GM04503 (cell line): ENCODE measurements at places on chromosomes 13 and 19.
A peak's percentile ranks its signal among the peaks of the same experiment; 100 is the strongest.

DNA sequence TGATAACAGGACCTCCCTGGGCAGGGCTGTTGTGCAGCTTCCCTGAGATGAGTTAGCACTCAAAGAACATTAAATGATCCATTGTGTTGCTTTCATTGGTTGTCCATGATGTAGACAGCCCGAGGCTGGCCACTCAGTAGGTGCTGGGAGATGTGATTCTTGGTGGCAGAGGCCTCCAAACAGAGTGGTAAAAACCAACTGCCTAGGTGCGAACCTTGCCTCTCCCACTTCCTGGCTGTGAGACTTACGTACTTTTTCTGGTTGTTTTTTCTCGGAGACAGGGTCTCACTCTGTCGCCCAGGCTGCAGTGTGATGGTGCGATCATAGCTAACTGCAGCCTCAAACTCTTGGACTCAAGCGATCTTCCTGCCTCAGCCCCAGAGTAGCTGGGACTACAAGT is 6.2 kb downstream of the SARS2 start:
- no peak for DNase-seq

GRCh38 chr19:6576869-6577475 is 14.0 kb downstream of the CD70 start:
- DNase-seq, result no peak

DNA sequence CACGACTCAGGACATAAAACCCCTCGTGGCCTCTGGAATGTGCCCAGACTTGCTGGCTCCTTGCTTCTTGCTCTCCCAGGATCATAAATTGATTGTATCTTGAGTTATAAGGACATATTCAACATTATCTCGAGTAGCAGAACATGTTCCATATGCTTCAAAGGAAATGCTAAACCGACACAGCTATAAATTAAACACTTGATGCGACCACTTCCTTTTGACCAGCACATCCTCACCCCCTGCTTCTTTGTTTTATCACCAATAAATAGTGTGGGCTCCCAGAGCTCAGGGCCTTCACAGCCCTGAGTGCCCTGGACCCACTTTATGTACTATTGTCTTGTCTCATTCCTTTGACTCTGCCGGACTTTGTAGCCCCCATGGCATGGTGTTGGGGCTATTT is 157.0 kb upstream of the PABPC3 start:
- no peak for DNase-seq

DNA sequence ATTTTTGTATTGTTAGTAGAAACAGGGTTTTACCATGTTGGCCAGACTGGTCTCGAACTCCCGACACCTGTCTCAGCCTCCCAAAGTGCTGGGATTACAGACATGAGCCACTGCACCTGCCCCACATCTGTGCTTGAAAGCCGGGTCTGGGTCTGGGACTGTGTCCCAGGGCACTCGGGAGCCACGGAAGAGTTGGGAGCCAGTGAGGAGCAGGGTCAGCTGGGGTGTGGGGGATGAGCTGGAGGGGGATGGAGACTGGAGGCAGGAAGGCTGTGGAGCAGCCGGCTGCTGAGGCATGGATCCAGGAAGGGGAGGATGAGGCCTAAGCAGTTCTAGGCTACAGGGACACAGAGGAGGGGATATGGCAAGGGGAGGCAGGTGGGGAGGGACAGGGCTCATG is 10.7 kb upstream of the SPACA4 start:
- DNase-seq, result no peak

- DNase-seq, result no peak
Observed at GRCh38 chr19:1073956-1074517, 7.1 kb downstream of the ARHGAP45 start.

- no peak for DNase-seq
Observed at GRCh38 chr19:17406887-17407196, 1.4 kb upstream of the BST2 start.

GRCh38 chr19:47778049-47778953 is at the start of gene SELENOW:
Gene SELENOW (plus strand): TSS chr19:47778703. CDS start chr19:47778786, 83 bp downstream.
- no peak for DNase-seq

GRCh38 chr13:48769107-48769704 is 115.5 kb downstream of the CYSLTR2 start:
- peak; percentile 54 for DNase-seq

- no peak for DNase-seq
Observed at GRCh38 chr19:5995606-5996005, 17.7 kb upstream of the RANBP3 start.

GRCh38 chr19:19900139-19900728 is 512 bp upstream of the ZNF93 start:
- DNase-seq, result peak; percentile 33

DNA sequence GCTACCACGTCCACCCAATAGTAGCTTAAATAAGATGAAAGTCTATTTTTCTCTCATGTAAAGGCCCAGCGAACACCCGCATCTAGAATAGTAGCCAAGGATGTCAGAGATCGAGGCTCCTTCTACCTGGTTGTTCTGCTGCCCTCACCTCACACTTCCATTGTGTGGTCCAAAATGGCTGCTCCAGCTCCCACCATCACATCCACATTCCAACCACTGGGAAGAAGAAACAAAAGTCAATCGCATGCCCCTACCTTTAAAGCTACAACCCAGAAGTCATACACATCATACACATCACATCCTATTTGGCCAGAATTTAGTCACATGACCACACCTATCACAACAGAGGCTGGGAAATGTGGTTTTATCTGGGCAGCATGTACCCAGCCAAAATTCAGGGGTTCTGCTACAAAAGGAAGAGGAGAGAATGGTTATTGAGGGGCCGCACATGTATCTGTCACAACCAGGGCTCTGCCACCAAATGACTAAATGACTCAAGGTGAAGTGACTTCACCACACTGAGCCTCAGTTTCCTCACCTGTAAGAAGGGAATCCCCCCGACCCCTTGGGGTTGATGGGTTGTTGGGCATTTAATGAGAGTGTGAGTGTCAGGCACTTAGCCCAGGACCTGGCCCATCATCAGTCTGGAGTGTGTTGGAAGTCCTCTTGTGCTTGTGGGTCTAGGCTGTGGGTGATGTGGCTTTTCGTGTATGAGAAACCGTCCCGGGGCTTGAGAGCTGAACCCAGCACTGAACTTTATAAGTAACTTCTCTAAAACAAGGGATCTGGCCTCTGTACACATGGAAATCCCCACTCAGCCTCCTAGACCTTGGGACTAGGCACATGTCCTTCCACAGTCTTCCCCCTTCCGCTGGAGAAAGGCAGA is 10.2 kb upstream of the CBLC start:
- DNase-seq, result no peak

GRCh38 chr19:633786-634639 is 676 bp upstream of the POLRMT start:
- DNase-seq, result no peak

DNA sequence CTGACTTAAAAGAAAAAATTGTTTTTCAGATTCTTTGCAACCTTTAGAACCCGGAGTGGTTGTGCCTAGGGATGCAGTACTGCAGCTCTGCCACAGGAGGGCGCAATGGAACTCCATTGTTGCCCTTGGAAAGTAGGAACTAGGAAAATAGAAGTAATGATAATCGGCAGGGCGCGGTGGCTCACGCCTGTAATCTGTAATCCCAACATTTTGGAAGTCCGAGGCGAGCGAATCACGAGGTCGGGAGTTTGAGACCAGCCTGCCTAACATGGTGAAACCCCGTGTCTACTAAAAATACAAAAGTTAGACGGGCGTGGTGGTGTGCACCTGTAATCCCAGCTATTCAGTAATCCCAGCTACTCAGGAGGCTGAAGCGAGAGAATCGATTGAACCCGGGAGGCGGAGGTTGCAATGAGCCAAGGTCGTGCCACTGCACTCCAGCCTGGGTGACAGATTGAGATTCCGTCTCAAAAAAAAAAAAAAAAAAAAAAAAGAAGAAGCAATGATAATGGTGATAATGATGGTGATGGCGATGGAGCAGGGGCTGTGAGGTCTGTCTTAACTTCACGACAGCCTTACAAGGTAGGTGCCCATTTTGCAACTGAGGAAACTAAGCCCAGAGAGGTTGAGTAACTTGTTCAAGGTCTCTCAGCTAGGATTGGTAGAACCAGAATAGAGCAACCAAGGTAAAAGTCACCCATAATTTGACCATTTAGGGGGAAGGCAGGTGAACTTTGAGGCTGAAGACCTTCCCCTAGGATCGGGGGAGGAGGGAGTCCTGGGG is 5.5 kb upstream of the ADAMTS10 start:
- no peak for DNase-seq

DNA sequence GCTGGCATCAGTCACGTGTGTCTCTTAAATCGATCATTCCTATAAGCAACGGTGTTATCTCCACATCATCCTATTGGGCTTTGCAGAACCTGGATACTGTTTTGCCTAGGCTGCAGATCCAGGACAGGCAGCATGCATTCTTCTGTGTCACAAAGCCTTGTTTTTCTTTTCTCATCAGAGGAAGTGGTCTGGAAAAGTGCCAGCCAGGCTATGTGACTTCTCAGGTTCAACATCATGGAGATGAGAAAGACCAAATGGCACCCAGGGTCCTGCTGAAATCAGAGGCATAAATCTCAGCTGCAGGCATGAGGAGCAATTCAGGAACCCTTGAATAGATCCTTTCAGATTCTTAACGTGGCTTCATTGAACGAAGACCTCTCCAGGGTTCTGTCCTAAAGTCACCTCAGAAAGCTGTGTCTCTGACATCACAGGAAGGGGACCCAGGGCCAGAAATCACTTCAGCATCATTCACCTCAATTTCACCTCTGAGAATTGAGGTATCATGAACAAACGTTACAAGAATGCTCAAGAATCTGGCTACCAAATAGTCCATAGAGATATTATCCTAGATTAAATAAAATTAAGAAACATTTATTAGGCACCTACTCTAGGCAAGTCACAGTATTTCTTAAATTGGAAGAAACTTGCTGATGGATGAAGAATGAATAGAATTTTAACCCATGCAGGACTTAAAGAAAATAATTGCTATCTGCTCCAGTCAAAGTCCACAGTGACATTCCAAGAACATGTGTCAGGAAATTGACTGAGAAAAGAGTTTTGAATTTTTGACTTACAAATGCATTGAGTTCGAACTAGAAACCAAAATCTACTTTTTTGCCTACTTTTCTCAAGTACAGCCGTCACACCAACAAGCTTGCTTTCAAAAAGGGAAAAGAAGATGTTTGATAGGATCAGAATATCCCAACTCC is 124.1 kb downstream of the COG6 start:
- DNase-seq, result no peak

GRCh38 chr19:54364775-54365257 is at the start of gene LAIR1:
Gene LAIR1 (minus strand): TSS chr19:54364931. CDS start chr19:54364804, 127 bp downstream.
- no peak for DNase-seq

GRCh38 chr19:1206864-1207450 is 1.4 kb downstream of the STK11 start:
- DNase-seq, result no peak

- DNase-seq, result no peak
Observed at GRCh38 chr13:20206698-20207235, 14.0 kb upstream of the GJB2 start.

- DNase-seq, result no peak
Observed at GRCh38 chr13:85031771-85032170, 767.4 kb downstream of the SLITRK6 start.

DNA sequence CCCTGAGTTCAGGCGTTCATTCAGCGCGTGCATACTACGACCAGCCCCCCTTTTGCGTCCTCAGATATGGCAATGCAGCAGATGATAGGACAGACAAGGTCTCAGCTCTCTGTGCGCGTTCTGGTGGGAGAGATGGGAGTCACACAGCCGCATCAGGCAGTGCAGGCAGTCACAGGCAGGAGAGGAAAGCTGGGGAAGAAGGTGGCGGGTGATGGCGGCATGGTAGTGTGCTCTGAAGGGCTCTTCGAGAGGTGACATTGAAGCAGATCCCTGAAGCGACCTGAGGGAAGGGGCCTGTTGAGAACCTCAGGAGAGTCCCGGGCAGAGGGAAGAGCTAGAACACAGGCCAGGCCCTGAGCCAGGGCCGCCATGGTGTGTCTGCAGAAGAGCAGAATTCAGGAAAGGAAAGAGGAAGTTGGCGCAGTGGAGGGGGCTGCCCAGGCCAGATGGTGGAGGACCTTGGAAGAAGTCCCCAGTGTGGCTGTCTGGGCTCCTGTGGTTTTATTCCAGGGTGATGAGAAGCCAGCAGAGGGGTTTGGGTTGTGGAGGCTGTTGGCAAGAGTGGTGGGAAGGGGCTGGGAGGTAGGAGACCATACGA is 3.5 kb downstream of the USF2 start:
- no peak for DNase-seq

GRCh38 chr19:13847407-13848339 is 29.3 kb upstream of the NANOS3 start:
- no peak for DNase-seq

DNA sequence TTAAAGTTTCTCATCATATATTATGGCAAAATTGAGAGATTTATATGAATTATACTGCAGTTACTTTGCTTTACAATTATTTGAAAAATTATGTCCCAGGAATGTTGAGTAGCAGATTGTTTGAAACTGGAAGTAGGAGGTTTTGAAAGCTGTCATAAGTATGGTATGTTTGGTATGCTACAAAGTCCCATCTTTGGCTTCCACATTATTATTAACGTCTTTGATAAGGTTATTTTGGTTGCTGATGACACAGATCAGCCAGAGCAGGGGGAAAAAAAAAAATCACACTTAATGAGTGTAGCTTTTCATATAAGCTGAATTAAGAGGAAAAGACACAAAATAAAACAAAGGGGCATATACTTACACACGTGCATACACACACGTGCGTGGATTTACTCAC is 130.1 kb downstream of the SLITRK1 start:
- no peak for DNase-seq

GRCh38 chr19:40565355-40565754 is 11.3 kb upstream of the SHKBP1 start:
- DNase-seq, result no peak

DNA sequence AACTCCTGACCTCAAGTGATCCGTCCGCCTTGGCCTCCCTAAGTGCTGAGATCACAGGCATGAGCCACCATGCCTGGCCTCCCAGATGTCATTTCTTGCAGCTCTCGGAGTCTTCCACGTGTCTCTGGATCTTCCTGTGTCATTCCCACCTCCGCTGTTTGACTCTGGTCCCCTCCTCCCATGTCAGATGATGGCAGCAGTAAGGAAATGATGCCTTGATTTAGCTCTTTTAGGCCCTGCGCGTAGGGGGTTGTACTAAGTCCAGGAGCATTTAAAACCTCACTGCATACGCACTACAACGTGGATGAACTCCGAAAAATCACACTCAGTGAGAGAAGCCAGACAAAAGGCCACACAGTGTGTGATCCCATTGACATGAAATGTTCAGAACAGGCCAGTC is 113.1 kb downstream of the GNG7 start:
- no peak for DNase-seq

DNA sequence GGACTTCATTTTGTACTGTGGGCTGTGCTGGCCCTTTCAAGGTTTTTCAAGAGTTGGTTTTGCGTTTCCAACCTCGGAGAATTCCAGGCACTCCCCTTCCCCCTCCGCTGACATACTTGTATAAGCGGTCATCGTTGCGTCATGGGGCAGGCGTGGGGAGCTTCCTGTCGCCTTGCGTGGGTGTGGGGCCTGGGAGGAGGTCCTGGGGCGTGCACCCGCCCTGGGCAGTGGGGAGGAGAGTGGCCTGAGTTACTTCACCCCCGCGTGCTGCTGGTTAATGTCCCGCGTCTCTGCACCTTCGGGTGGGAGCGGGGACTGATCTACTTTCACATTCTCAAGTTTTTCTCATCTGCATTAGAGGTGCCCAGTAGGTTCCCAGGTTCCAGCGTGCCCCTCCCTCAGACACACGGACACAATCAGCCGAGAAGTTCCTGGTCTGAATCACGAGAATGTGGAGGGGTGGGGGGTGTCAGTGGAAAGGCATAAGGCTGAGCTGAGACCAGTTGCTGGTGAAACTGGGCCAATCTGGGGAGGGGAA is 4.1 kb downstream of the IER2 start:
- peak; percentile 71 for DNase-seq
